ENCODE measurements at places on chromosomes 12 and 14.
A peak's percentile ranks its signal among the peaks of the same experiment; 100 is the strongest.

DNA sequence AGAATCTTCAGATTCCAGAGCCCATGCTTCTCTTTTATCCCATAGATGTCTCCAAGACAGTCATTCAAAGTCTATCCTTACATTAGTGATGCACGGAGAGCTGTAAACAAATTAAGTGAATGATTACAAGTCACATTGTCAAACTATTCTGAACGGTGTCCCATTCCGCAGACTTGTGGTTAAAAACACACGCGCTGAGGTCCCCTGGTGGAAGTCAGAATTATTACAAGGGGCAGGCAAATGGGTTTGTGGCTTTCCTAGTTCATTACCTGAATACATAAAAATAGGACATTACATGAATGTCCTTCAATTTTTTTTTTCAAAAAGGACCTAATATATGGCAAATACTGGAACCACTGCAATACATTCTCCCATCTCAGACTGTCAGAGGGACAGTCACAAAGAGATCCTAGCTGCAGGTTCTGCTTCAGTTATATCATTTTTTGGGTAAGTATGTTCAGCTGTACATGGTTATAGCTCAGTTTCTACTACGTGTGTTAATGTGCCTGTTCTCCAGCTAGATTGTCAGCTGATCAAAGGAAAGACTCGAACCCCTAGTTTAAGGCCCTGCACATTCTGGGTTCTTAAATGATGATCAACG, 53.1 kb upstream of the STON2 start:
- no peak for DNase-seq

DNA sequence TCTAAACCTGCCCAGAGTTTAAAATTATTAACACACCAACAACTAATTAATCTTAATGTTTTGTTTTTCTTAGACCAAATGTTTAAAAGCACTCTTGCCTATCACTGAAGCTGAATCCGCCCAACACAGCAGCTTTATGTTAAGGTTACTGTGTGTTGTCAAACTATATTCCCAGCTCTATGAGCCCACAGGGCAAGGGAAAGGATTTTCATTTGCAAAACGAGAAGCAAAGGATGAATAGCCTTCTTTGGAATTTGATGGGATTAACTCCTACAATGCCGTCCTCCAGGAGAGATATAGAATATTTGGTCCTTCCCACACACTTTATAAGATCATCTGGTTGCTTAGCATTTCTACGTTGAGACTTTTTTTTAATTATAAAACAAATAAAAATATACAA, 43.7 kb downstream of the DUSP16 start:
- DNase-seq: no peak

- no peak for DNase-seq
Measured at GRCh38 chr14:70171726-70172125, 17.0 kb downstream of the SLC8A3 start.

GRCh38 chr14:38145142-38145541, 62.6 kb upstream of the SSTR1 start:
- DNase-seq: no peak

GRCh38 chr12:32467959-32468863, 68.9 kb downstream of the FGD4 start:
- no peak for DNase-seq

DNA sequence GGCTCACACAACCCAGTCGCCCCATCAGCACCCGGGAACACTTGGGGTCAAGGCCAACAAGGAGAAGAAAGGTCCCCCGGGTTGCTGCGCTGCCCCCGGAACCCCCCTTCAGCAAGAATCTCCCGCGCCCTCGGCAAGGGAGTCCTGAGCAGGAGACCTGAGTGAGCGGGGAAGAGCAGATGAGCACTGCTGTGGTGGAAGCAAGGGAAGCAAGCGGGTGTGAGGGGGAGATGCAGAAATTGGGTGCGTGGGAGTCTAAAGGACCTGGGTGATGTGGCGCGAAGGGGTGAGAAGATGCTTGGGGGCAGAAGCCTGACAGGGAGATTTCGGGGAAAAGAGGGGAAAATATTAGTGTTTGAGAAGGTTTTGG, 105.5 kb upstream of the PRB2 start:
- no peak for DNase-seq

DNA sequence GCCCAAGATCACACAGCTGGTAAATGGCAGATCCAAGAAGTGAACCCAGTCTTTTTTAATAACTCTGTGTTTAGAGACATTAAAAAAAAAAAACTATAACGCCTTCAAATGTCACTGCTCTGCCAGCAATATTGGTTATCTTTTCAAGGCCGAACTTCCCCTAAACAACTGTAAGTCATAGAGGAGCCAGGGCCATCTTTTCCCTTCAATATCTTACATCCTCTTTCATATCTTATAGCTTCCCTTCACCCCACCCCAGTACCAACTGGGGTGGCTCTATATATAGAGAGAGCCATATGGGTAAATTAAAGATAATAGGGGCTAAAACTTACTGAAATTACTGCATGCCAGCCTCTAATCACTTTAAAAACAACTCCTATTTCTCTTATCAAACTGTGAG, 100.2 kb downstream of the STAB2 start:
- DNase-seq: no peak

DNA sequence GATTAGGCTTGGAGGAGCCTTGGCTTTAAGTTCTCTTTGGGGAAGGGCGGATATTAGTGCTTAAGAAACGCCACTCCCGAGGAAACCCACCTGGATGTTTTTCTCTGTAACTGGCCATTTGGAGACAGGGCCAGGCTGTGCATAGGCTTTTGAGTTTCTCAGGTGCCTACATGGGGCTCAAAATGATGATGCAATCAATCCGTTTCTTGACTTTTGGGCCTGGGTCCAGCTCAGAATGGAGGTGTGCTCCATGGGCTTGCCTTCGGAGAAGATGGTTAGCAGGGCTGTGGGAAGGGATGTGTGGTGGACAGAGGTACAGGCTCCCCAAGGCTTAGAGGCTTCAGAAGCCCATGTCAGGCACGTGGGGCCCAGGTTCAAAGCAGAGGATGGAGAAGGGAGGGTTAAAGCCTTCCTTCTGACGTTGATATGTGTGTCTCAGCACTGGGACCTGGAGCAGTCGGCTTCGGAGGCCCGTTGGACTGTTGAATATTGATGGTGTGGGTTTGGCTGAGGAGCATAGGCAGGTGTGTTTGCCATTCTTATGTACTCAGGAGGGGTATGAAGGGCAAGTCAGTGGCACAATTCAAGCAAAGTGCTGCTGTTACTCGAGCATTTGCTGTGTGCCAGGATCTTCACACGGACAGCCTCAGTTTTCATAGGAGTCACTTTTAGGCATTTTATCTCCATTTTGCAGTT, 82.8 kb downstream of the SLC25A47 start:
- DNase-seq: no peak

- DNase-seq: no peak
Measured at GRCh38 chr12:94047781-94048567, 100.4 kb upstream of the PLXNC1 start.

DNA sequence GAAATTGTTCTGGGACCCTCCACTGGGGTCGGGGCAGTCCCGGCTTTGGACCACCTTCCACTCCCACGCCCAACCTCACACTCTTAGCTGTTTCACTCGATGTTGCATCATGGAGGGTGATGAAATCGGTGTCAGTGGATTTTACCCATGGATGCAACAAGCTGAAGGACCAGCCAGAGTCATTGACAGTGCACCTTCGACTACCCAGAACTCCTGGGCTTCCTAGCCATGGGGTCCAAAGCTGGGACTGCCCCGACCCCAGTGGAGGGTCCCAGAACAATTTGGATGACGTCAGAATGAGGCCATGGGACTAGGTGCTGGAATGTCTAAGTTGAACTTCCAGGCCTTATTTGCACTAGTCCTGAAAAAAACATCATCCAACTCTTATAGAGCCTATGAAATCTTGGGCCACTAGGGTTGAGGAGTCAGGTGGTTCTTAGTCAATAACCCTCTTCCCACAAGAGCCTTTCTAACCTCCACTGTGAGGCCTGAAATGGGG, 882 bp upstream of the IL23A start:
- no peak for DNase-seq

GRCh38 chr12:113197518-113198077, 12.1 kb downstream of the RITA1 start:
- no peak for DNase-seq

- no peak for DNase-seq
Measured at GRCh38 chr12:22573181-22573580, 28.8 kb upstream of the C2CD5 start.

DNA sequence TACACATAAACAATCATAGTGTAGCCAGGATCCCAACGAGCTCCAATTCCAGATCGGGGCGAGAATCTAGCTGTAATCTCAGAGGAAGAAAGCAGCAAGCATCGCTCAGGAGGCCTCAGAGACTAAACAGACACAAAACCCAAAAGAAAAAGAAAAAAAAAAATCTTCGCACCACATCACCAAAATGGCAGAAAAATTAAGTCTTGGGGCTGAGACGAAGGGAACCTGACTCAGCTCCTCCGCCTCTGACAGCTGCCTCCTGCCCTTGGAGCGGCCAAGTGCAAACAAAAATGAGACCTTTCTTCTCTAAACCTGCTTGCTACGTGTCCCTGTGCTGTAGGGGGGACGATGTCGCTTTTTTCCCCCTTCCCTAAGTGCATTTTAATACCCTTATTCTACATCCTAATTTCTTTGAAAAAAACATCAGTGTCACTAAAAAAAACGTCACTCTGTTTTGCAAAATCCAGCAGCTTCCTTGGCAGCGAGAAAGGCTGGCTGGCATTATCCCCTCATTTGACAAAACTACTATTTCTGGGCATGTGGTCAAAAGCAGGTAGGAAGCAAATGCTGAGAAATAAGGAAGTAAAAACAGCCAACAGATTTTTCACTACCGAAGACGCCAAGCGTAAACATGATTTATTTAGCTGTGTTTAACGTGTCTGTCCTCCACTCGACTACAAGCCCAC, 30.5 kb downstream of the BCL11B start:
- no peak for DNase-seq

GRCh38 chr12:6363330-6364043, 11.9 kb downstream of the SCNN1A start:
- no peak for DNase-seq

DNA sequence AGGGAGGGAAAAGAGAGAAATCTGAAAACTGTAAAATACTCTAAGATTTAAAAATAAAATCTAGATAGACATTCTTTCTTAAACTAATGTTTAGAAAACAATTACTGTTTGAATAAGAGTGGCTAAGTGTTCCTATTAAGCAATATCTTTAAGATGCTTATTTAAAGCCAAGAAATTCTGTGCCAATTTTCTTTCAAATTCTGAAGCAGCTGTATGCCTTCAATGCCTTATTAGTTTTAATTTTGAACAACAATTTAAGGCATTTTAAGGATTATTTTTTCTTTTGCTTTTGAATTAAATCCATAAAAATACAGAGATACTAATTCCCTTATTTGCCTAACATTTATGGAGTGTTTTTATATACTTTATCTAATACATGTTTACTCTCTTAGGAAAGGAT, 50.3 kb upstream of the KITLG start:
- DNase-seq: no peak

DNA sequence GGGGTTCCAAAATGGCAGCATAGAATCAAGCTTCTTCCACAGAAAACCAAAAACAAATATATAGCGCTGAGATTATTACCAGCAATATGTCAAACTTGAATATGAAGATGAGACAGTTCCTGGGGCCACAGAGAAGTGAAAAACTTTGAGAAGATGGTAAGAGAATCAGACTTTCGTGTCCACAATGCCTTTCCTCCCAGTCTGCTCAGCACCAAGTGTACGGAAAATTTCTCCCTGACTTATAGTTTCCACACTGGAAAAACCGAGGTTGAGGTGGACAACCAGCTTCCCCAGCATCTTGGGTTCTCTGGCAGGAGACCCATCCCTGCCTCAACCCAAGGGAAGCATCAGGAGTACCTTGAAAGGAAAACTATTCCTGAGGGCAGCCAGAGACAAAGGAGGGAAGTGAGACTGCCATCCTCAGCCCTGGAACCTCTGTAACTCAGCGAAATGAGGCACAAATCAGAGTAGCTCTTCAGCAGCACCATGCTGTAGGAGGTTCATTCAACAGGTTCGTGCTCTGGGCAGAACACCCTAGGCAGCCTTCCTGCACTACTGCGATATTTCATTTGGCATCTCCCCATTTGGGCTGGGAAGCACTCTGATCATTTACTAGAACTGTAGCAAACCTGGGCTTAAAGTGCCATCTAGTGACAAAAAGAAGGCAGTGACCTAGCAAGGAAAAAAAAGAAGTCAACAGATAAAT, 52.4 kb upstream of the CAPRIN2 start:
- DNase-seq: peak; percentile 45

- no peak for DNase-seq
Measured at GRCh38 chr12:182381-182892, 31.5 kb downstream of the SLC6A12 start.

DNA sequence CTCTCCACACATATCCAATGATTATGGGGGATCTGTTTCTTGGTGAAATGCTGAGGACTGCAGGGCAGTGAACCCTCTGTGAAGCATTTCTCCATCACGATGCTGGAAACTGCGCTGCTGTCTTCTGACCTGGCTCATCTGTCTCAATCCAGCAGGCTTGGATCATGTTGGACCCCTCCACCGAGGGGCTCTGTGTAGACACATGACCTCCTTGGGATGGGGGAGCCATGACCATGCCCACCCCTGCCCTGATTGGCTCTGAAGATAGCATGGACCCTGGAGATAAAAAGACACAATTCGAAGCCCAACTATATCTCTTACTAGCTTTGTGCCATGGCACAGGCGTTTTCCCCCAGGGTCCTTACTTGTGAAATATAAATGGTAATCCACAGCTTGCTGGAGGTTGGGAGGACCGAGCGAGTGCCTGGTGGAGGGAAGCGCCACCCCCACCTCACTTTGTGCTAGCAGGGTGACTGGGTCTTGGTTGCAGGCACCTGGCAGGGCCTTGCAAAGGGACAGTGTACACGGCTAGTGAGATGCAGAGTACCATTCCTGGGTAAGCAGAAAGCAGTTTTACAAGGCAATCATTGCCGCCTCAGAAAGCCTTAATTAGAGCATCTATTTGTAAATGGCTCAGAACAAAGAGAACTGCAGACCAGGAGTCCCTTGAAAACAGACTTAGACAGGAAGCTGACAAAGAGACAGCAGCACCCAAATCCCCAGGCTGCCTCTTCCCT, 2.4 kb upstream of the KRT83 start:
- DNase-seq: no peak

- DNase-seq: no peak
Measured at GRCh38 chr12:91191513-91192111, 9.0 kb upstream of the DCN start.

DNA sequence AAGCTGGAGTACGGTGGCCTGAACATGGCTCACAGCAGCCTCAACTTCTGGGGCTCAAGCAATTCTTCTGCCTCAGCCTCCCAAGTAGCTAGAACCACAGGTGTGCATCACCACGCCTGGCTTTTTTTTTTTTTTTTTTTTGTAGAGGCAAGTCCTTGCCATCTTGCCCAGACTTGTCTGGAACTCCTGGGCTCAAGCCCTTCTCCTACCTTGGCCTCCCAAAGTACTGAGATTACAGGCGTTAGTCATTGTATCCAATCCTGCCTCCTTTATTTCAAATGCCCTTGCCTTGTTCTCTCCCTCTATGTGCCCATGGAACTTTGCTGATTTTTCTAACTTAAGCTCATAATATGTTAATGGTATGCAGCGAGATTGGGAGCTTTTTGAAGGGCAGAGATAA, 49.2 kb upstream of the PRICKLE1 start:
- no peak for DNase-seq

- DNase-seq: no peak
Measured at GRCh38 chr12:69240631-69240995, 1.2 kb downstream of the CPSF6 start.
